ENCODE measurements at places on chromosomes 11 and 22.

DNA sequence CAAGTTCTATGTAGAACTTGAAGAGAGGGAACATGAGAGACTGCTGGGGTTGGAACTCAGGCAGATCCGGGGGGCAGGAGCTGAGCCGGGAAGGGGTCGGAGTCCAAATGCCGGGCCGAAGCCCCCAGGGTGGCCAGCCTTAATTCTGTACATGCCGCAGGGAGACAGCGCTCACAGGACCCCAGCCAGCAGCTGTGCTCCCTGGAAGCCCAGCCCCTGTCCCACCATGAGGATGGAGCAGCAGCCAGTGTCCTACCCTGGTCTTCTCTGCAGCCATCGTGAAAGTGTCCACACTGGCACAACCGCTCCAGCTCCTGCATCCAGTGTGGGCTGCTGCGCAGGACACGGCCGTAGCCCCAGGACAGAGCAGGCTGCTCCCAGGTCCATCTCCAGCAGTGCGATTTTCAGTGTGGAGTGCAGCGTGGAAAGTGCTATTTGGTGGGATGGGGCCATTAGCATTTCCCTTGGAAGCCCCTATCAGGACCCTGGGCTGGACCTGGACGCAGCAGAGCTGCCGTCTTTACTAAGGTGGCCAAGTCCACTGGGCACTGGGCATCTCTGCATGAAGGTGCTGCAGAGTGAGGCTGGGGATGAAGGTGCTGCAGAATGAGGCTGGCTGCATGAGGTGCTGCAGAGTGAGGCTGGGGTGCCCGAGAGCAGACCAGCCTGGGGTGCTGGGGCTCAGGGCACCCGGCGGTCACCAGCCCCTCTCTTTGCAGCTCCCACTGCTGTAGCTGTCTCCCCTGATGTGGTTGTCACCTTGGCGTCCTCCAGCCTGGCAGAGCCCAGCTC is 737.4 kb downstream of the BRD1 start:
- no peak for DNase-seq

DNA sequence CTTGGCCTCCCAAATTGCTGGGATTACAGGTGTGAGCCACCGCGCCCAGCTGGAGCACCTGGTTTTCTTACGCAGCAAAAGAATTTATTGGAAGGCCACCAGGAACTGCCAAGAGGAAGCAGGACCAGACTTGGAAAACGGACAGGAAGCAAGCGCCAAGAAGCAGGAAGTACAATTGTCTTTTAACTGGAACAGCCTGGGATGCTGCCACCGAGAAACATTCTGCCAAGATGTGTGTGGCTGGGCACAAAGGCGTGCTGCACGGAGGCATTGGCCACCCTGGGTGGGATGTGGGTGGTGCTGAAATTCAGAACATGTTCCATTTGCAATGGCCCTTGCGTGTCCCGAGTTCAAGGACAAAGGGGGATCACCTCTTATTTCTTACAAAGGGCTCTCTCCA is 15.4 kb downstream of the SLC3A2 start:
- no peak for DNase-seq

GRCh38 chr22:49971232-49972162 is 10.9 kb downstream of the PIM3 start:
- DNase-seq, result no peak

DNA sequence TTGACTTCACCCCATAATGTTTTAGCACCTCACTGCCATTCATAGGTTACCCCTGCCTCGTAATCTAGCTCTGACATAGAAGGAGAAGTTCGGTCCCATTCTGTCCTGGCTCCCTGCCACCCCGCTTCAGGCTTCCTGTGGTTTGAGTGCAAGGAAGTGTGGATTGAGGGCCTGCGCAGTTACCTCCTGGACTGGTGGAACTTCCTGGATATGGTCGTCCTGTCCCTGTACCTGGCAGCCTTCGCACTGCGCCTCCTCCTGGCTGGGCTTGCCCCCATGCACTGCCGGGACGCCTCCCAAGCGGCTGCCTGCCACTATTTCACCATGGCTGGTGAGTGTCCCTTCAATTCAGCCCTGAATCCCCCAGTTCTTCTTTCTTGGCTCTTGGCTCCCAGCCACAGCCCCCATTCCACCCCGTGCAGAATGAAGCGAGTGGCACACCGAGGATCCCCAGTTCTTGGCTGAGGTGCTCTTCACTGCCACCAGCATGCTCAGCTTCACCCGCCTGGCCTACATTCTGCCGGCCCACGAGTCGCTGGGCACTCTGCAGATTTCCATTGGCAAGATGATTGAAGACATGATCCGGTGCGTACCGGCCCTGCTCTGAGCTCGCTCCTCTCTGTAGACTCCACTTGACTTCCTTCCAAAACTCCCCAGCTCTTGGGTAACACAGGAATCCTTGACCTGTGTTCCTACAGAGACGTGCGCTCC is 15.4 kb downstream of the ART5 start:
- no peak for DNase-seq

GRCh38 chr11:65416841-65417701 is 5.5 kb upstream of the NEAT1 start:
- no peak for DNase-seq

GRCh38 chr11:118176778-118177134 is 317 bp upstream of the SCN2B start:
- no peak for DNase-seq

DNA sequence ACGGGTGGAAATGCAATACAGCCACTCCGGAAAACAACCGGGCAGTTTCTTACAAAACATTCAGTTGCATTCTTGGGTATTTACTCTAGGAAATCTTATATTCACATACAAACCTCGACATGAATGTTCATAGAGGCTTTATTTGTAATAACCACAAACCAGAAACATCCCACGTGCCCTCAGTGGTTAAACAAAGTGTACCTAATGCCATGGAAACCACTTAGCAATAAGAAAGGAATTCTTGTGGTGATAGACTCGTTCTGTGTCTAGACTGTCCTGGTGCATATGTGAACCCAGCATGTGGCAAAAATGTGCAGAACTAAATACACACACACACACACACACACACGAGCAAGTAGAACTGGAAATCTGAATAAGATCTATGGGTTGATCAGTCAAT is 1073.3 kb downstream of the TBC1D22A start:
- DNase-seq, result no peak

DNA sequence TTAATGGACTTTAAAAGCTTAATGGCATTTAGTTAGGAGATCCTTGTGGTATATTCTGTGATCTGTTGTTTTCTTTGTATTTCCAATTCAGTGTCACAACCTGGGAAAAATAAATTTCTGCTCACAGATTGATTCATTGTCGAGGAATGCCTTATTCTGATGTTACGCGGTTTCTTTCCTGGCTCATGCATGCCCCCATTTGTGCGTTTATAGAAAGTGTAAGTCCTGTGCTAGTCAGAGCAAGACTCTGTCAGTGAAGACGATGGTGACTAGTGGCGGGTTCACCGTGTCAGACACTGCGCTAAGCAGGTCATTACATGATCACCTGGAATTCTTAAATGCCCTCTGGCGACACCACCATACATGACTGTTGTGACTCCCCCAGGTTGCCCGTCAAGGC is 169.4 kb downstream of the TBC1D22A start:
- no peak for DNase-seq

- no peak for DNase-seq
These were observed 8.9 kb downstream of the SCN4B start for GRCh38 chr11:118143661-118144185.

DNA sequence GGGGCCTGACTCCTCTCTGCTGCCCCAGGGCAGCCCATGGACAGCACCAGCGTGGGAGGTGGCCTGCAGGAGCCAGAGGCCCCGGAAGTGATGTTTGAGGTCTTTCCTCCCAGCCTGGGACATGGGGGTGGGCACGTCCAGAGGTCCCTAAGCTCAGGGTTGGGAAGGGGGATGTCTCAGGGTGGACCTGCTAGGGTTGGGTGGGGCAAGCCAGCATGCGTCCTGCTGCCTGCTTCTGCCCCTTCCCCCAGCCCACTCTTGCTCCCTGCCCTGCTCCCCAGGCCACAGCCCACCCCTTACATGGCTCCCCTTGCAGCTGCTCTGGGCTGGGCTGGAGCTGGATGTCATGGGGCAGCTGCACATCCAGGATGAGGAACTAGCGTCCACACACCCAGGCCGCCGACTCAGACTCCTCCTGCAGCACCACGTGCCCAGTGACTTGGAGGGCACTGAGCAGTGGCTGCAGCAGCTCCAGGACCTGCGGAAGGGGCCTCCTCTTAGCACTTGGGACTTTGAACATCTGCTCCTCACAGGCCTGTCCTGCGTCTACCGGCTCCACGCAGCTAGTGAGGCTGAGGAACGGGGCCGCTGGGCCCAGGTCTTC is 1.3 kb downstream of the FAM180B start:
- DNase-seq, result no peak

DNA sequence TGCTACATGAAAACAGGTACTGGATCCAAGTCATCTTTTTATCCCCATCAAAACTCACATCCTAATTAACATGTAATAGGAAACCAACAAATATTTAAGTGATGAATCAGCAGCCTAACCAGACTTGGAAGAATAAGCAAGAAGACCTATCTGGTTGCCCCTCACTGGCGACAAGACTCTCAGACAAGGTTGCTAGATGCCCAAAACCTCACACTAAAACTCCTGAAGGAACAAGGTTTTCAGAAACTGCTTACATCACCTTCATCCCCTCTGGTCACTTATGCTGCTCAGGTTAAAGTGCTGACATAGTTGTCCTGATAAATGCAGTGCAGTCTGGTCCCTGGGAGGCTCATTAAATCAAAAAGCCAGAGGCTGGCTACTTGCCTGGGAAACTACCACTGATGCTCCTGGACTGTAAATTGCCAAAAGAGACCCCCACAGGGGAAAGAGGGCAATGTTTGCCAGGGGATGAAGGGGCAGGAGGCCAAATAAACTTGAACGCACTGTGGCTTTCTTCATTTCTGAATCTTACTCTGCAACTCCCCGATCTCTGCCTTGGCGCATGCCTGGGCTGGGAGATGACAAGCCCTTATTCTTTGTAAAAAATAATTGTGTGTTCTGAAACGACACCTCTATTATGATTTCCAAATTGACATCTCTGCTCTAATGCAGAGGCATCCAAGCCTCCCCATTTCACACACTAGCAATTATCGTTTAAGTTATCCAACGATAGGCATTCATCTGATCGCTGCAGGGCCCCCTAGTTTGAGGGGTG is 72.7 kb downstream of the AMBRA1 start:
- peak; percentile 36 for DNase-seq

Measured in HS-27A (cell line).